Activated CD4-positive, alpha-beta T cell treated with anti-CD3 and anti-CD28 coated beads, Interleukin-2, Interleukin-6, amounts not matched to agents 100 ng/mL and 50 ng/mL, durations not matched to agents 16 hours and 8 hours (primary cell): ENCODE measurements at places on chromosomes 1 and 21.

DNA sequence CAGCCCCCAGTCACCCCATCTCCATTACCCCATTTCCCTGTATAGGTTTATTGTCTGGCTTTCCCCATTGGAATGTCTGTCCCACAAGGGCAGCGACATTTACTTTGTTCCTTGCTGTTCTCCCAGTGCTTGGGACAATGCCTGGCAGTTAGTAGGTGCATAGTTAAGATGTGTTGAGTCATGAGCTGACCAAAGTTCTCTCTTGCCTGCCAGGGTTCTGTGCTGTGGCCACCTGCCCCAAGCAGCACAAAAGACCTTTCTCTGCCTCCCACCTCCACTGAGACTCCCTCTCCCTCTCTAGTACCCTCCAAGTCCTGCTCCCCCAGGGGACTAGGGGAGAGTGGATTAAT is 40.0 kb downstream of the TMCO4 start:
- no peak for DNase-seq

DNA sequence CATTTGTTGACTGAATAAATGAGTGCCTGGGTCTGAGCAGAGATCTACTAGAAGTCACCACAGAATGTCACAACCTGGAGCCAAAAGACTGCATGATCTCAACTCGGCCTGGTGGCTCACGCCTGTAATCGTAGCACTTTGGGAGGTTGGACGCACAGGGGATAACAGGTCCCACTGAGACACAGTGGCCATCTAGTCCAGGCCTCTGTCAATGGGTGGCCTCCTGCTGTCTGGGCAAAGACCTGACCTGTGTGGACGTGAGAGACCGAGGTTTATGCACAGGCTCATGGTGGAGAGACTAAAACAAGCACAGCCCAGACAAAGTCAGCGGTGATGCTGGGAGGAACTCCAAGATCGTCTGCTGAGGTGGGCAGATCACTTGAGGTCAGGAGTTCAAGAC is 103.0 kb upstream of the BACE2 start:
- DNase-seq: no peak

- DNase-seq: no peak
Observed at GRCh38 chr1:201460814-201461644, 8.0 kb downstream of the PHLDA3 start.

DNA sequence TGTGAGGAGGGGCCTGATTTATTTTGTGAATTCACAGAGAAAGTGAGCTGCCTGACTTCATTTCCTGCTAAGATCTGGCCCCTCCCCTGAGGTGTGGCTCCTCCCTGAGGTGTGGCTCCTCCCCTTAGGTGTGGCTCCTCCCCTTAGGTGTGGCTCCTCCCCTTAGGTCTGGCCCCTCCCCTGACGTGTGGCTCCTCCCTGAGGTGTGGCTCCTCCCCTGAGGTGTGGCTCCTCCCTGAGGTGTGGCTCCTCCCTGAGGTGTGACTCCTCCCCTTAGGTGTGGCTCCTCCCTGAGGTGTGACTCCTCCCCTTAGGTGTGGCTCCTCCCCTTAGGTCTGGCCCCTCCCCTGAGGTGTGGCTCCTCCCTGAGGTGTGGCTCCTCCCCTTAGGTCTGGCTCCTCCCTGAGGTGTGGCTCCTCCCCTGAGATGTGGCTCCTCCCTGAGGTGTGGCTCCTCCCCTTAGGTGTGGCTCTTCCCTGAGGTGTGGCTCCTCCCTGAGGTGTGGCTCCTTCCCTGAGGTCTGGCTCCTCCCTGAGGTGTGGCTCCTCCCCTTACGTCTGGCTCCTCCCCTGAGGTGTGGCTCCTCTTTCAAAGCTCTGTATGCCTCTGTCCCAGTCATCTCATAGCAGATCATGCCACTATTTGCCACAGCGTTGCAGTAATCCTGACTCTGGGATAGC is 26.9 kb upstream of the LRRC3 start:
- DNase-seq: peak; percentile 48

DNA sequence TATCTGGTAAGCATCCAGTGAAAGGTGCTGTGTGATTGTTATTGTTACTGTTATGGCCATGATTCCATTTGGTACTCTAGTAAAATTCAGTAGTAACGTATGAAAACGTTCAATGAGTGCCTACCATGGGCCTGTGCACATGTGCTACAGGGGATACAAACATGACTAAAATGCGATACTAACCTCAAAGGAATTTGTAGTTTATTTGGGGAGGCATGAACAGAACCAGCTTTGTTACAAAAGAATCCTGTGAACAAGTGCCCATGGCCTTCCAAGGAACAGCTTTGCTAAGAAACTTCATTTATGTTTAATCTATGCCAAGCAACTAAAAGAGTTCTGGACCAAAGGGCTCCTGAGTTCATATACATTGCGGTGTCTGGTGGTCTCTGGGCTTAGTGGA is 28.7 kb downstream of the PTGFR start:
- no peak for DNase-seq

DNA sequence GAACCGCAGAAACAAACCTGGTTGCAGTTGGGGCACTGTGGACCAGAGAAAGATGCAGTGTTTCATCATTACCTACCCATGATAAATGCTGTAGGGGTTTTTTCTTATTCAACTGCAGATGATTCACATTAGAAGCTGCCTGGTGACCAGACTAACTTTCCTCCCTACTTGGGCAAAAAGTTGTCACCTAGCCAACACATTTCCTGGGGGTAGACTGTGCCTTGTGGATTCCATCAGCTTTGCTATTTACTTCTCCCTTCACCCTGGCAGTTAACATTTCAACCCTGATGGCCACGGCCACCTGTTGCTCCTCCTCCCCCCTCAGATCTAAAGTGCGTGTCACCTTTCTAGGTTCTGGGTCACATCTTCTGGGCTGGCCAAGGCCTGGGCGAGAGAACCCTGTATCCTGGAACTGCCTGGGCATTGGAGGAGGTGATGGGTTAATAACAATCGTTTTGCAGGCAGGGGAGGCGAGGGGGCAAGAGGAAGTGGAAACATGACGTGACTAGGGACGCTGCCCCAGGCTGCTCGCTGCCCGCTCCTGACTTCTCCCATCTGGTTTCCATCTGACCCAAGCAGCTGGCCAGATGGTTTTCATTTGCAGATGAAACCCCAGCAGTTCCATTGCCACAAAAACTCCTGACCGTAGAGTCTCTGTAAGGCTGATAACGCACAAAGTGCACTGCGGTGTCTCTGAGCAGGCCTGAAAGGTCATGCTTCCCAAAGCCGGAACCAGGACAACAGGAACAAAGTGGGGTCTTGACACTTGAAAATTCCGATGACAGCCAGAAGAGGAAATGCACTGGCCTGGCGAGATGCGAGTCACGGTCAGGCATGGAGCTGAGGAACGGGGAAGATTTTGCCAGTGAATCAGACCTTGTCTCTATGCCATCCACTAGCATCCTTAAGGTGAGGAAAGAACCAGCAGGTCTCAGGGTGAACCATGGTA is 36.6 kb downstream of the CAPZB start:
- DNase-seq: peak; percentile 59

DNA sequence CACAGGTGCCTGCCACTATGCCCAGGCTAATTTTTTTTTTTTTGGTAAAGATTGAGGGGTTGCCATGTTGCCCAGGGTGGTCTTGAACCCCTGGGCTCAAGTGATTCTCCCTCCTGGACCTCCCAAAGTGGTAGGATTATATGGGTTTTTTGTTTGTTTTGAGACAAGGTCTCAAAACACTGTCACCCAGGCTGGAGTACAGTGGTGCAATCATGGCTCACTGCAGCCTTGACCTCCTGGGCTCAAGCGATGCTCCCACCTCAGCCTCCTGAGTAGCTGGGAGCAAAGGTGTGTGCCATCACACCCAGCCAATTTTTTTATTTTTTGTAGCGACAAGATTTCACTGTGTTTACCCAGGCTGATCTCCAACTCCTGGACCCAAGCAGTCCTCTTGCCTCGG is 8.9 kb upstream of the RCAN3 start:
- no peak for DNase-seq

DNA sequence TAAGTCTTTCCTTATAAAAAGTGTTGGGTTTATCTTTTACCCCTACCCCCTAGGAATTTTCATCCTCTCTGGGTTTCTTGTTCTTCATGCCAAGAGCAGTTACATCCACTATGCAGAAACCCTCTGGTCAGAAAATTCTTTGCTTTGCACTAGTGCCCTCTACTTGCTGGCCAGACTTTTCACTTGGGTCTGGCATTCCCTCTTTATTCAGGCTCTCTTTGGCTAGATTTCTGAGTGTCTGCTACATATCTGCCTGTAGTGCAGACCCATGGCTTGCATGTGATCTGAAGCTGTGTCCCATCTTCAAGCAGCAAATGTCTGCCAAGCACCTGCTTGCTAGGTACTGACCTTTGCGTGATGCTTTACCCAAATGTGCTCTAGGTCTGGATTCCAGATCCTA is 237.0 kb downstream of the GPATCH2 start:
- no peak for DNase-seq
